ENCODE measurements at places on chromosomes 6 and 20.

GRCh38 chr6:69888482-69889233 is 22.3 kb downstream of the COL19A1 start:
- no peak for DNase-seq

GRCh38 chr20:4439461-4439860 is 282.2 kb upstream of the PRND start:
- DNase-seq: no peak

DNA sequence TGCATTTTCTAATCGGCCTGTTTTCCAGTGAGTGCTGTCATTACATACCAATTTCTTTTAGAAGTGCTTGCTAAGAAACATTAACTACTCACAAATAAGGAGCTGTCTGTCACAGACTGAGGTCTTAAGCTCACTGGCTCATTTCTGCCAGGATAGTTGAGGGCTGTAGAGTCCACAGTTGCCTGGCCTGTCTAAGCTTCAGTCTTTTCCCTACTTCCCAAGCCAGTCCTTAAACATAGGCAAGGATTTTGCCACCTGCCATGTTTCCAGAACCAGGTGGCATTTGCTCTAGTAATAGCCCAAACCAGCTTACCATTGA is 84.7 kb downstream of the LINC00237 start:
- no peak for DNase-seq

DNA sequence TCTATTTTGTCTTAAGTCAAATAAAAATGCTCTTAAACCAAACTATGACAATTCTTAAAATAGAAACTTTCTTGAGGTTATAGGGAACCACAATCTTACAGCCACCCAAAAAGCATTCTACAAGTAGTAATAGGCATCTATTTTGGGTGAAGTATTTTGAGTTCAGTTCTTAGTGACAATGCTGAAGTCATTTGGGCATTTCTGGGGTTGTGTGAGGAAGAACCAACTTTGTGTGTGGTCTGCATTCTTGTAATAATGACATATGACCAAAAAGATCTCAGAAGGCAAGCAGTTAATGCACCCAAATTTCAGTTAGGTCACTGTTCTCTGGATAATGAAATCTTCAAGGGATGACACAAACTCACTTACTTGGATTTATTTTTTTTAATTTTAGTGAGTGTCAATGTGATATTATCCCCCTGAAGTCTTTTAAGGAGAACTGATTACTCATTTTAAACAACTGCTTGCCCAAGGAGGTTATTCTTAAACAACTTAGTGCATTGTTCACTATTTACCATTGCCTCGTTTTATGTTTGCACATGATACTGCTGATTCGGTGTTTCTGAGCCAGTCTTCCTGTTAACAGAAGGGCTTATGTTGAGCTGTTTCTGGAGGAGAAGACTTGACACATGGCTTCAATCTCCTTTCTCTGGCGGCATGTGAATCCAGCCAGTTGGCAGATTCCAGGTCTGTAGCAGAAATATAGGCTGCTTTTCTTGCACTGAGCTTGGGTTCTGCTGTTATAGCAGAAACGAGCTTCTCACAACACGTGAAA is 618.9 kb downstream of the BCKDHB start:
- no peak for DNase-seq

- no peak for DNase-seq
Measured at GRCh38 chr6:107853230-107853629, 29.1 kb upstream of the SCML4 start.

- DNase-seq: no peak
Measured at GRCh38 chr6:1496836-1497760, 107.7 kb downstream of the FOXF2 start.

DNA sequence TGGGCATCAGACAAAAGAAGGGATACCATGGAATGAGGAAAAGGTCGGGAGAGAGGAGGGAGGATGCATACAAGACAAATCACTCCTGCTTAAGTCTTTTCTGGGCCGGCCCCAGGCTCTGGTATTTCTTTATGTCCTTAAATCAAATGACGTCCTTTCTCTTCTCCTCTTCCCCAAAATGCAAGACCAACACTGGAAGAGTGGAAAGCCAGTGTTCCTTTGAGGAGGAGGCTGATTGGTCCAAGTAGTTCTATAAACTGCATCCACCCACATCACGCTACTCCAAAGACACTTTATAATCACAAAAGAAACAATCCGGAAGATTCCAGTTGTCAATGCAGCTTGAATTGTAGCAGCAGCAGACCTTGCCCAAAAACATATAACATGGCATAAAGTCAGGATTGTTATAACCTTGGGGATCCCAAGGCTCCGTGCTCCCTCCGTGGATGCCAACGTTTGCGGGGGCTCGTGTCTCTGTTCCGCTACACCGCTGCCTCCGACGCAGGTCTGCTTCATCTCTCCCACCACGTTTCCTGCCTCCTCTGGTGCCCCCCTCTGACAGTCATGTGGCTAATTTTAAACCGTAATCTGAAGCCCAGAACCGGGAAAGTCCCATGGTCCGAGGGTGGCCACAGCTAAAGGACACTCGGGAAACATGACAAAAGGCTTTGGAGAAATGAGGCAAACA is 47.1 kb downstream of the MCUR1 start:
- DNase-seq: peak; percentile 57

DNA sequence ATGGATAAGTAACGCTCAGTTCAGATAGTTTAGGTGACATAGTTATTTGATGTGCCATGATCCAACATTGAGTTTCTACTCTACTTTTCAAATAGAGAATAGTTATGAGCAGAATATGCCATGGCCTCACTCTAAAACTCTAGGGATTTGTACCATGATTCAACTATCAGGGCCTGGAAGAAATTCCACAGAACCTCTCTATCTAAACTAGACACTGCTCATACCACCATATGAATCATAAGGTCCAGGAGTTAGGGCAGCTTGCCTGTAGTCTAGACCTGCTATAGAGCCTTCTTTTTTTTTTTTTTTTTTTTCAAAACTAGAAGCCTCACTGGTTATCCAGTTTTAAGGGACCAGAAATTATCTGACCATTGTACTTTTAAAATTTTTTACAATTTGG is 571.8 kb upstream of the IMPG1 start:
- DNase-seq: no peak

GRCh38 chr20:19249106-19249879 is 36.9 kb downstream of the SLC24A3 start:
- peak; percentile 64 for DNase-seq

- no peak for DNase-seq
Measured at GRCh38 chr20:50298554-50299324, 108.1 kb downstream of the CEBPB start.

- DNase-seq: peak; percentile 93
Measured at GRCh38 chr6:70371454-70372105, 41.7 kb upstream of the FAM135A start.

DNA sequence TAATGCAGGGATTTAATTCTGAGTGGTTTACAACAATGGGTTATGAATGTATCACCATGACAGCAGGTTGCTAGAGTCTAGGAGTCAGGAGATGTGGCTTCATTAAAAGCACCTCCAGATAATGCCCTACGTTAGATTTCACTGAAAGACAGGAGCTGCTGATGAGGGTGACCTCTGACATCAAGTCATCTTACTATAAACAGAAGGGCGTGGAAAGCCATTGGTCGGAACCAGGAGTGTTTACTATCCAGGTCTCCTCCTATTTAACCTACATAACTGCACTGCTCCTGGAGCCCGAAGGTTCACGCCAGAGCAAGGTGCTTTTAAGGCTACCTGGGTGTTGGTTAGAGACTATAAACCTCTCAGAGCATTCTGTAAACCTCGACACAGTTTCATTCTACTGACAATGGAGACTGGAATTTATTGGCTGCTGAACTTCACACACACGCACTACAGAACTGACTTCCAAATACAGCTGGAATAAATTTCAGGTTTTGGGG is 128.7 kb downstream of the EYA4 start:
- no peak for DNase-seq
